ENCODE measurements at places on chromosomes 1 and 21.

- no peak for DNase-seq
These were observed 17.0 kb downstream of the MAP7D1 start for GRCh38 chr1:36172983-36173382.

- DNase-seq, result peak; percentile 15
These were observed 14.4 kb downstream of the TMPRSS3 start for GRCh38 chr21:42381347-42381984.

GRCh38 chr1:196677781-196678509 lies 26.1 kb downstream of the CFH start:
- DNase-seq, result no peak

DNA sequence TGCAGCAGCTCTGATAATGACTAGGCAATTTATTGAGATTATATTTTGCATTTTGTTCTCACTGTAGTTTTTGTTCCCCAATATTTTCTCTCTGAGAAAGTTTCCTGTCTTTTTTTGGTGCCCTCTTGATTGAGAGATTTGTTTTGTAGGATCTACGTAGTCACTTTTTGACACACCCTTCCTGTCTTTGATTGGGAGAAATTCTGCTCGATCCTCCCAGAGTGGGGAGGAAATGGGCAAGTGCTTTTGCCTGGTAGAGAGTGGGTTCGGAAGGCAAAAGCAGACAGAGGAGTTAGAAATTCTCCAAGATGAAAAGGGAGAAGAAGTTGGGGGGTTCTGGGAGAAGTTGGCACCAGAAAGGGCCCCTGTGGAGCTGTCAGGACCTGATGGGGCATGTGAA lies 42.1 kb upstream of the SYT6 start:
- DNase-seq, result no peak

- no peak for DNase-seq
These were observed 11.8 kb upstream of the TMEM39B start for GRCh38 chr1:32060914-32061313.

- DNase-seq, result peak; percentile 57
These were observed 14.7 kb downstream of the HYI start for GRCh38 chr1:43438953-43439581.

DNA sequence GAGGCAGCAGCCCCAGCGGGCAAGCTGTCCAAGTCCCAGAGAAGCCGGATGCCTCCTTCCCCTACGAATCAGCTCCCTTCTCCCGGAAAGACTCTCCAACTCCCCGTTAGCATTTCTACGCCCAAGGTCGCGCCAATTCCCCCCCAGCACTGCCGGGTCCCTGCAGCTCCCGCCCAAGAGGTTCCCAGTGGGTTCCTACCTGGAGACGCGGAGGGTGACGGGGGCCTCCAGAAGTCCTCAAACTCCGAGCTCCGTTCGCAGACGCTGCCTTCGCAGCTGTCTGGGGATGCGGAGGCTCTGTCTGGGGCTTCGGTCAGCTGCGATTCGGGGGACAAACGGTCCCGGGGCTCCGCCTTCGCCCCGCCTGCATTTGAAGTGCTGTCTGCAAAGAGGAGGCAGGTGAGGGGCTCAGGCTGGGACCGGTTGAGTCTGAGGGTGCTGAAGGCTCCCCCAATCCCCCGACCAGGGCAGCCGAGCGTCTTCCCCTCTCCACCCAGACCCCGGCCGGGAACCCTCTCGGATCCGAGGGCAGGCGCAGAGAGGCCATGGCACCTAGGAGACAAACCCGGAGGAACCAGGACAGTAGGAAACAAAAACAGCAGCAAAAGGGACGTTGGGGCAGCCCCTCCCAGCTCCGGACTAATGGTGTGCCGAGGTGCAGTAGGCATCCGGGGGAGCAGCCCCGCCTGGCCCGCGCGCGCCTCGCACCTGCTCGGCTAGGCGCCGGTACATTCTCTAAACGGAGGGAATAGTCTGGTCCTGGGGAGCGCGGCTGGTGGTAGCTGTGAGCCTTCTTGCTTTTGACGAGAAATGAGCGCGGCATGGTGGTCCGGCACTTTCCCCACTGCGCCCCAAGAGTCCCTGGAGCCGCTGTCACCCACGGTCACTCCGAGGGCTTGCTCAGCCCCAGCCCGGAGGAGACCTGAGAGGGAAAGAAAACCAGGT lies 3.8 kb downstream of the GFI1 start:
- DNase-seq, result no peak

GRCh38 chr1:11638121-11638520 lies 16.1 kb downstream of the FBXO2 start:
- DNase-seq, result no peak

- DNase-seq, result no peak
These were observed 129.9 kb upstream of the KCNK2 start for GRCh38 chr1:214952648-214953047.

DNA sequence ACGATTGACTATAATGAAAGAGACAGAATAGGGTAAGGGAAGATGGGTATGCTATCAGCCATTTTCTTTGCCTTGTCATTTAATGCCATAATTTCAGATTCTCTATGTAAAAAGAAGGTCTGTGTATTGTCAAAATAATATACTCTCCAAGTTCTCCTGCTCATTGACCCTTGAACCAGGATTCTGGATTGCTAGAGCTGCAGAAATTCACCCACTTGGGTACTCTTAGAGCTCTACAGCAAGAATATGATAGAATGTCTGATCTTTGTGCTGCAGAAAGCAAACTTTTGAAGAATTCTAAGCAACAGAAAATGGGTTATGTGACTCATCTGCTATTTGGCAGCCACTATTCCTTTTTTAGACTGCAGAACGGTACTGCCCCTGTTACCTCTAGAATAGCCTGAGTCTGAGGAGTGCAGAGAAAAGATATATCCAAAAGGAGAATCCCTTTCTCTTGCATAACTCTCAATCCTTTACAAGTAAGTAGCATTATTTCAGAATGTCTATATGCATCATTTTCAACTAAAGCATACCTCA lies 78.2 kb upstream of the TENT5C start:
- no peak for DNase-seq

DNA sequence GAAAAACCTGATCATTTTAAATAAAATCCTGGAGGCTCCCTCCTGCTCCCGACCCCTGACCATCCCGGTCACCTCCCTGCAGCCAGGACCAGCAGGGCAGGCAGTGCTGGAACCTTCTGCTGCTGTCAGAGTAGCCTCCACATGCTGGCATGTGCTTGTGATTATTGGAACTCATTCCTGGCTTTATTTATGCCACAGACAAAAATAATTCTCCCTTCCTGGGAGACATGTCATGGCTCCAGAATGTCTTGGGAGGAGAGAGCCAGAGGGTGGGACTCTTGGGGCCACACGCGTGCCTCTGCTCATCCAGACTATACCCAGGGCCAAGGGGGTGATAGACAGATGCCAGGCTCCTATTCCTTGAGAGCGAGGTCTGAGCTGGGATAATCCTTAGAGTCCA lies 183.6 kb upstream of the RAB4A start:
- no peak for DNase-seq

DNA sequence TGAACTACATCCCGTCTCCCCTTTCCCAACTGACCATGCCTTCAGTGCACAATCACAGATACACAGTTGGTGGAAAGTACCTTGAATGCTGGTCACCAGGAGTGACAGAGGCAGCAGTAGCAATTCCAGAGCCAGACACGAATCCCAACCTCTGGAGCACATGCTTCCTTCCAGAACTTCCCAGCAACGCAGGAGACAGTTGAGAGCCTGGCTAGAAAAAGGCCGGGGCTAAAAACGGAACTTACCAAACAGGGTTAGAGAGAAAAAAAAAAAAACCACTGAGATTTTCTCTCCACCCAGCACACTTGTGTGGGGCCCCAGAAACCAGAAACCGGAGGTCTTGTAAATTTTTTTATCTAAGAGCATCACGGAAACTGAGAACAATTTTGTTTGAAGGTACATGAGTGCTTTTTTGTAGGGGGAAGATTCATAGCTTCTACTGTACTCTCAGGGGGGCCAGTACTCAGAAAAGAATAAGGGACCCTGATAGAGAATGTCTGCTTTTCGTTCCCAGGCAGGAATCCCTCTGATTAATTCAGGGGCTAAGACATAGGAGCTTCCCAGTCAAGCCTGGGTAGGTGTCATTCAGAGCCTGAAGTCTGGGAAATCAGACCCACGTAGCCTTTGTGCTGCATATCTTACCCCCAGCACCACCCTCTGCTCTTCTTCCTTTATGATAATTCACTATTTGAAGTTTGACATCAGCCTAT lies at the start of gene CD48:
TSS of gene CD48 (minus strand) at position 221 of the 710 bp plus-strand sequence. CDS start at position 162, 59 bp downstream.
- DNase-seq, result no peak

- DNase-seq, result no peak
These were observed 76.7 kb upstream of the GALNT2 start for GRCh38 chr1:229990326-229990725.

DNA sequence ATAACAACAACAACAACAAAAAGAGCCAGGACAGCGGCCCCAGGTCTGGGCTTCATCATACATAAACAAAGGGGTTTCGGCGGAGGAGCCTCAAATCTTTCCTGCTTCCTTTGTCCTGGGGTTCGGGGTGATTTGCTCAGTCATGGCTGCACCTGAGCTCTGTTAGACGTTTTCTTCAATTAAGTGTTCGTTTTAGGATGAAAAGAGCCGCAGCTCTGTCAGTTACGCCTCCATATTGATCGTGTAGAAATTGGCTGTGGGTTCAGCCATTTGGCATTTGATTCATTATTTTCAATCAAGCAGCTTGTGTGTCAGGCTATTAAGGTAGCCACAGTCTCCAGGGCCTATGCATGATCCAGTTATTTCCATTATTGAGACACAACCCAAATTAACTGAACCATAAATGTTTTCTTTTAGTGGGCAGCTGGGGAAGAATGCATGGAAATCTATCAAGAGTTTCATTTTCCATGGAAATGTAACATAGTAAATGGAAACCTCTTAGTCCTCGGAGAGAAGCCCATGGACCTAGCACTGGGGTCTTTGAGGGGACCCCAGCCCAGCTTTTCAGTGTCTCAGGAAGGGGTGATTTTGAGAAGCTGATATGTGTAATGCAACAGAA lies 370.0 kb upstream of the C1orf174 start:
- no peak for DNase-seq

DNA sequence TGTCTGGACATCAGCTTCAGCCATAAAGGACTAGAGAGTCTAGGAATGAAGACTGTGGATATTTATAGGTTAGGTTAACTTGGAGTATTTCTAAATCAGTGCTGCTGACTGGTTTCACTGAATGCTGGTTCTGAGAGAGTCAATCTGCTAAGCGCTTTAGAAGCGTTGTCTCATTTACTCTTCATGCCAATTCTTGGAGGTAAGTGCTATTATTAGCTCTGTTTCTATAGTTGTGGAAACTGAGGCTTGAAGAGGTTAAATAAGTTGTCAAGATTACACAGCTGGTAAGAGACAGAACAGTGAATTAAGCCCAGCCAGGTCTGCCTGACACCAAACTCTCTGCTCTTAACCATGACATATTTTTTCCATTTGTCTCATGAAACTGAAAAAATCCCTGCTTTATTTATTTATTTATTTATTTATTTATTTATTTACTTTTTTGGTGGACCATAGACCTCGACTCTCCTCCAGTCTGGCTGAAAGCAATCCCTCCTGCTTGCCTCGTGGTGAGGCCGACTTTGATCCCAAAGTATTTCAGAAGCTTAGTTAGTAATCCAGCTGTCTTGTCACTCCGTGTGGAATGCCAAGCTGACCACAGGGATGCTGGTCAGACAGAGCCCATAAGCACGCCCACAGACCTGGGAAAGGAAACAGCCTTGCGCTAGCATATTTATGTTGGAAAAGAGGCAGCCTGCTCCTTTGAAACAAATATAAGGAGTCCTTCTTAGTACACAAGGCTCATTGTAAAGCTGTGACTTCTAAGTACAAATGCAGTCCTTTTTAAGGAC lies 16.9 kb downstream of the NTMT2 start:
- no peak for DNase-seq

DNA sequence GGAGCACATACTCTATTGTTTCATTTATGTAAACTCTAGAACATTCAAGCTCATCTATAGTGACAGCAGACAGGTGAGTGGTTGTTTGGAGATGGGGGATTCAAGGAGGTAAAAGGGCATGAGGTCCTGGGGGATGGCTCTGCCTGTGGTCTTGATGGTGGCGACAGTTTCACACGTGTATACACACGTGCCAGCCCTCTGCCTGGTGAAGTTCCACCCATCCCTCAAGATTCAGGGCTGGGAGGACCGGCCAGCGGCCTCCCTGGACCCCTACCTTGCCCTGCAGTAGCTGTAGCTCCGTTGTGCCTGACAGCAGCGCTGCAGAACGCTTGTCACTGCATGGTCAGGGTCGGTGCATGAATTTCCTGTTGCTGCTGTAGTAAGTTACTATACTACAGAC lies 38.9 kb upstream of the UTS2 start:
- DNase-seq, result no peak

GRCh38 chr1:14538335-14538734 lies 60.1 kb upstream of the KAZN start:
- no peak for DNase-seq

- DNase-seq, result no peak
These were observed 8.6 kb downstream of the FCAMR start for GRCh38 chr1:206961668-206962067.

- DNase-seq, result no peak
These were observed 35.6 kb upstream of the WASF2 start for GRCh38 chr1:27525296-27526272.

DNA sequence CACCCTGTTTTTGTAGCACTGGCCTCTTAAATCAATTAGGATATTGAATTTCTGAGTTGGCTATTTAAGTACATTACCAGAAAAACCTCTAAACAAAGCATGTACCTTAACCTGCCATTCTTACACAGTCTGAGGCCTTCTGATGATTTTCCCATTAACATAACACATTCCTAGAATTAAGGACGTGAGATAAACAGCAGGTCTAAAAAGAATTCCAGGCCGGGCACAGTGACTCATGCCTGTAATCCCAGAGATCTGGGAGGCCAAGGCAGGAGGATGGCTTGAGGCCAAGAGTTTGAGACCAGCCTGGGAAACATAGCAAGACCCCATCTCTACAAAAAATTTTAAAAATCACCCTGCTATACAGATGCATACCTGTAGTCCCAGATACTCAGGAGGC lies 18.0 kb upstream of the LRRC8D start:
- DNase-seq, result no peak

DNA sequence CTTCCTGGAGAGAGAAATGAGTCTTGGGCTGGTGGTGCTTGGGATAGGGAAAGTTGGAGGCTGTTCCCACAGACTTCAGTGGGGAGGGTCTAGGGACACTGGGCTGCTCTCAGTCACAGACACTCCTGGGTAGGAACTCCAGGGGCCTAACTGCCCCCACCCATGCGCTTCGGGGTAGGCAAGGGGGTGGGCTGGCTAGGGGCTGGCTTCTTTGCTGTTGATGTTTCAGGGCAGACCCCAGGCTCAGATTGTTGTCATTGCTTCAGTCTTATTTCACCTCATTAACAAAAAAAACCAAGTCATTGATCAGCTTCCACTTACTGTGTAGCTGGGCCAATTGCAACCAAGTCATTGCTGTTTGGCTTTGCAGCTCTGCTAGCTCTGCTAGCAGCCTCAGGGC lies 160.1 kb upstream of the CSF3R start:
- DNase-seq, result no peak

- DNase-seq, result no peak
These were observed 282 bp upstream of the SOD1 start for GRCh38 chr21:31659286-31659535.

DNA sequence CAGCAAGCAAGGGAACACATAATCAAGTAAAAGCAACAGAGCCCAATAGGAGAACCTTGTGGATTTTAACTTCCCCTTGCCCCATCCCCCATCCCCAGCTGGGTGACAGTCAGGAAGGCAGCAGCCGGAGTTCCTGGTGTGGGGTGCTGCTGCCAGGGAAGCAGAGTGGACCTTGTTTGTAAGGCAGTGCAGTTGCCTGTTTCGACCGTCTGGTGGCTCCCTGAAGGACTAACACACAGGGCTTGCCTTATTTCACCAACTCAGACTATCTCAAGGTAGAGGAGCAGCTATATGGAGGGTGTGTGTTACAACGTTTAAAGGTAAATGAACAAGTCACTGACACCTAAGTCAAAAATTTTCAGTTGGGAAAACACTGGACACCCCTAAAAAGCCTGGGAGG lies 6.6 kb downstream of the KRTAP10-8 start:
- DNase-seq, result no peak

GRCh38 chr1:29332204-29332603 lies 95.9 kb downstream of the PTPRU start:
- no peak for DNase-seq
